ENCODE measurements at places on chromosomes 12 and 14. TPM values are rescaled to one million over a fixed set of nuclear protein-coding genes. Genes with fewer than 3 reads are reported as not detected.

Gene RBP5
- total RNA-seq: 1.2 TPM

Gene SERPINA12
- not detected for total RNA-seq

Gene SYCP3
- 0.50 TPM for total RNA-seq

Gene ZDHHC22
- total RNA-seq: not detected

Gene GPRC5A
- total RNA-seq: not detected

DNA sequence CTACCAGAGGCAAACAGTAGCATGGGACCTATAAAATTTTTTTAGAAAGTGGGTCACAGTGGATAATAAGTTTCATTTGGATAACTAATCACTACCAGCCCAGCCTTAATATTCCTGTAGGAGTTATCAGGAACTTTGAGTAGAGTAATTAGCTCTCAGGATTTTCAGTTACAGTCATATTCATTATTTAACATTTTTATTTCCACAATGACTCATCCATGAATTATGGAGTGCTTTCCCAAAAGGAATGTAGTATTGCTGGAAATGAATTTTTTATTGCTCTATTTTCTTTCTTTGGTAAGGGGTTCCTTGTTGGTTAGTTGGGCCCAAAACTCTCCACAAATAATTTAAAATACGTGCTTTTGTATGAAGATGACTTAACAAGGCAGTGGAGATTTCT, 53.7 kb downstream of the ERC1 start:
- H3K27me3 ChIP-seq: no peaks in the 10 kb centered on the region
- H3K4me1 ChIP-seq: peaks cover 5% of the 10 kb centered on the region
- no peak for DNase-seq
- no peak overlapping the region for H3K27ac ChIP-seq
- H3K4me3 ChIP-seq: no peak overlapping the region

- H3K36me3 ChIP-seq: no peaks in the 10 kb centered on the region
- no peaks in the 10 kb centered on the region for H3K4me1 ChIP-seq
- DNase-seq: no peak
- H3K27ac ChIP-seq: no peak overlapping the region
Measured at GRCh38 chr14:80523518-80524117, 312.3 kb upstream of the DIO2 start.

GRCh38 chr12:30977537-30978349, 51.2 kb downstream of the TSPAN11 start:
- H3K4me1 ChIP-seq: no peaks in the 10 kb centered on the region
- no peak overlapping the region for H3K4me3 ChIP-seq
- DNase-seq: no peak
- no peaks in the 10 kb centered on the region for H3K36me3 ChIP-seq
- H3K27ac ChIP-seq: no peak overlapping the region

DNA sequence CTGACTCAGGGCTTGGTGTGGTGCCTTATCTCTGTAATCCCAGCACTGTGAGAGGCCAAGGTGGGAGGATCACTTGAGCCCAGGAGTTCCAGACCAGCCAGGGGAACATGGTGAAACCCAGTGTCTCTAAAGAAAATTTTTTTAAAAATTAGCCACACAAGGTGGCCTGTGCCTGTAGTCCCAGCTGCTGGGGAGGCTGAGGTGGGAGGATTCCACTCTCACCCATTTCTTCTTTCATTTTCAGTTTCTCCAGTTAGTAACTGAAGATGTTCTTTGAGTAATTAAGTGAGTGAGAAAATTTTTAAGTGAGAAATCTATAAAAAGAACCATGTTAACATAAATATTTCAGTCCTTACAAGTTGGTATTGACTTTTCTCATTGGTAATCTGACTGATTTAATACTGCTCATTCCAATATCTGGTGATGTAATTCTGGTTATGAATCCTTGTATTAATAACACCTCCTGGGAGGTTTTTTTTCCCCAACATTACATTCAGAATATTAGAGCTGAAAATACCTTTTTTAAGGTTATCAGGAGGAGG, 6.1 kb downstream of the METTL3 start:
- peak overlapping the region; percentile 62 for H3K4me3 ChIP-seq
- no peak for DNase-seq
- peaks cover 73% of the 10 kb centered on the region for H3K36me3 ChIP-seq
- peak overlapping the region; percentile 77 for H3K27ac ChIP-seq
- no peaks in the 10 kb centered on the region for H3K27me3 ChIP-seq

GRCh38 chr12:42576374-42576773, 13.2 kb downstream of the PRICKLE1 start:
- no peak overlapping the region for H3K27ac ChIP-seq
- H3K27me3 ChIP-seq: peaks cover 8% of the 10 kb centered on the region
- no peak for DNase-seq
- H3K36me3 ChIP-seq: no peaks in the 10 kb centered on the region
- H3K4me1 ChIP-seq: no peaks in the 10 kb centered on the region

DNA sequence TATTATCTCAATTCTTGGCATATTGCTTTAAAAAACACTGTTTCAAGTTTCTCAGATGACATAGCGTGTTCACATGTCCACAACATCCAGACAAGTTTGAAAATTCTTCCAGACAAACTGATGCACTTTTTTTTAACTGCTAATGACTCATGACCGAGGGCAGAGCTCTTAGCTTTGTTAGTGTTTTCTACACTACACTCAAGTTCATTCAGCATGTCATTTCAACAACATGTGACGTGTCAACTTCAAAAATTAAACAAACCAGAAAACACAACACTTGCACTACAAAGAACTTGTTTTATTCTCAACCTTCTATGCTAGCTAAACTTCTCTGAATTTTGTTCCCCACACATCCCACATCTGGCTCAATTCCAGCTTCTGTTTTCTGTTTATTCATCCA, 1186.3 kb upstream of the FLRT2 start:
- H3K4me1 ChIP-seq: no peaks in the 10 kb centered on the region
- H3K27me3 ChIP-seq: no peaks in the 10 kb centered on the region
- no peaks in the 10 kb centered on the region for H3K36me3 ChIP-seq
- H3K4me3 ChIP-seq: no peak overlapping the region
- H3K27ac ChIP-seq: no peak overlapping the region
- no peak for DNase-seq

- no peaks in the 10 kb centered on the region for H3K36me3 ChIP-seq
- peaks cover 4% of the 10 kb centered on the region for H3K4me1 ChIP-seq
- DNase-seq: no peak
- H3K27ac ChIP-seq: no peak overlapping the region
Measured at GRCh38 chr12:2449586-2449985, 345.2 kb upstream of the FKBP4 start.

DNA sequence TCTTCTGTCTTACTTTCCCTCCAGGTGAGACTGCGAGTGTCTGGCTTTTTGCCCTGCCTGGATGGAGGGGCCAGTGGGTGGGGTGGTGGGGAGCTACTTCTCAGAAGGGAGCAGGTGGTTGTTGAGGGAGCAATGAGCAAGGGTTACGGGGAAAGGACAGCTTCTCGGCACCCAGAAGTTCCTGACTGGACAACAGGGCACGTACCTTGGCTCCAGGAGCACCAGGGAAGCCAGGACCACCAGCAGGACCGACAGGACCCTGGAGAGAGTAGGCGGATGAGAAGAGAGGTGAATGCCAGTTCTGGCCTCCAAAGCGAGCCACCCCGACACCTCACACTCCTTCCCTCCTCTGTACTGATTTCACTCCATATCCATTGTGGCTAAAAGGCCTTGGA, 15.3 kb downstream of the COL2A1 start:
- H3K4me3 ChIP-seq: no peak overlapping the region
- H3K36me3 ChIP-seq: no peaks in the 10 kb centered on the region
- no peak overlapping the region for H3K27ac ChIP-seq

DNA sequence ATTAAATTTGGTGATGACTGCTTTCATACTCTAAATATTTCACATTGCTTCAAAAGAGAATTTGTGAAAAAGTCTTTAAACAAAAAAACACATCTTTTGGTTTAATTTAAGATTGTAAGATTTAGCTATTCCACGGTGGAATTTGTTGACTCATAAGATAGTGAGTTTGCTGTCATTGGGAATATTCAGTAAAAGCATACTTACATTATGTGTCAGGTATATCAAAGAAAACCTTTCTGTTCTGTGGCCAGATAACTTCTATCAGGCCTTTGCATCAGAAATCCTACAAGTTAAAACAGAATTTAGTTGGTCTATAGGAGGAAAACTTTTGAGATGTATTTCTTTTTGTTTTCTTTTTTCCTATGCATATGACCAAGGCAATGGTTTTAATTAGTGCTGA, 148.8 kb upstream of the E2F7 start:
- H3K4me1 ChIP-seq: no peaks in the 10 kb centered on the region
- no peaks in the 10 kb centered on the region for H3K27me3 ChIP-seq
- H3K27ac ChIP-seq: no peak overlapping the region
- no peak overlapping the region for H3K4me3 ChIP-seq
- DNase-seq: no peak

DNA sequence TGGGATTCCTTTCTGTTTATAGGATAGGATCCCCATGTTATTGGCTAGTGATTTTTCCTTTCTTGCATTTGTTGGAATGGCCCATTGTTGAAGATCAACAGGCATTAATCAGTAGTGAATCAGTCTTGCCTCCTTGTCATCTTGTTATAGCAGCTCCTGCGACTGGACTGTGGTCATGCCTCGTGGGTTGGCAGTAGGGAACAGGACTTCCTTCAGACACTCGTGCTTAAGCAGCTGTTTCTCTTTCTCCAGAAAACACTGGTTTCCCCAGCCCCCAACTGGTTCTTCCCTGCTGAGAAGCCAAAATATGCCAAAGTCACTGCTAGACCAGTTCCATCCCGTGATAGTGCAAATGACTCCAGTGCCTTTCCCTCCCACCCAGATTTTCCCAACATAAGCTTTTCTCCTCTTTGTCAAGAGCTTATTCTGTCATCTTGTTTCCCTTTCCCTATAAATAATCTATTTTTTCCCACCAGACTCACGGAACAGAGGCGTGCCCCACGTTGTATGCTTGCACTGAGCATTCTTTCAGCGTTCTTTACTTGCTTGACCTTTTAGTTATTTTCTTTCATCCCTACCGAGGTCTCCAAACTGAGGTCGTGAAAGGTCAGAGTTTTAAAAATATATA, 83.5 kb downstream of the SAMD4A start:
- peaks cover 23% of the 10 kb centered on the region for H3K27me3 ChIP-seq
- H3K4me1 ChIP-seq: peaks cover 17% of the 10 kb centered on the region
- DNase-seq: no peak
- no peak overlapping the region for H3K27ac ChIP-seq
- no peaks in the 10 kb centered on the region for H3K36me3 ChIP-seq
- H3K4me3 ChIP-seq: no peak overlapping the region

DNA sequence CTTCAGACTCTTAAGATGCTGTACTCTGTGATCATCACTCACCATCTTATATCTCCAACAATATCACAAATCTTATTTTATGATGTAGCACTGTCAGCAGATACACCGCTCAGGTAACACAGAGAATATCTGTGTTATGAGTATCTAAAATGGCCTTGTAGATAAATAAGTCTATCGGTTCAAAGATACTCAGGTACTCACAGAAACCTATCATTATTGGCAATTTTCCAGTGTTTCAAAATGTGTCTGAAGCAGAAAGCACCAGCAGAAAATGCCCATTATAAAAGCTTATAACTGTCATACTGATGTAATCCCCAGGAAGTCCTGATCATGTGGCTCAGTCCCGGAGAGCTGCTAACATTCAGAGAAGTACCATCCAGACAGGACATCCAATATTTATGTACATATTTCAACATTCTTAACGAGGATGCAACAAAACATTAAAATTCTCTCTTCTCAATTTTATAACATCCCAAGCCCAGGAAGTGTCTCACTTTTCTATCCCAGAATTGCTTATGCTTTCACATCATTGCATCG, 190.7 kb upstream of the LMNTD1 start:
- DNase-seq: no peak
- peaks cover 2% of the 10 kb centered on the region for H3K27me3 ChIP-seq
- no peaks in the 10 kb centered on the region for H3K4me1 ChIP-seq
- H3K27ac ChIP-seq: no peak overlapping the region

DNA sequence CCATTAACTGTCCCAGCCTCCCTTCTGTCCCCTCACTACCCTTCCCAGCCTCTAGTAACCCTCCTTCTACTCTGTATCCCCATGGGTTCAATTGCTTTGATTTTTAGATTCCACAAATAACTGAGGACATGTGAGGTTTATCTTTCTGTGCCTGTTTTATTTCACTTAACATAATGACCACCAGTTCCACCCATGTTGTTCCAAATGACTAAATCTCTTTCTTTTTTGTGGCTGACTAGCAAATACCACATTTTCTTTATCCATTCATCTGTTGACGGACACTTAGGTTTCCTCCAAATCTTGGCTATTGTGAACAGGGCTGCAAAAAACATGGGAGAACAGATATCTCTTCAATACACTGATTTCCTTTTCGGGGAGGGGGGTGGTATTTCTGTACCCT, 65.7 kb downstream of the PRKD1 start:
- no peak for DNase-seq
- no peak overlapping the region for H3K27ac ChIP-seq
- no peaks in the 10 kb centered on the region for H3K27me3 ChIP-seq
- H3K36me3 ChIP-seq: no peaks in the 10 kb centered on the region
